ENCODE measurements at places on chromosomes 12 and 14.

- no peak for DNase-seq
Measured at GRCh38 chr14:55975281-55975910, 142.8 kb upstream of the PELI2 start.

DNA sequence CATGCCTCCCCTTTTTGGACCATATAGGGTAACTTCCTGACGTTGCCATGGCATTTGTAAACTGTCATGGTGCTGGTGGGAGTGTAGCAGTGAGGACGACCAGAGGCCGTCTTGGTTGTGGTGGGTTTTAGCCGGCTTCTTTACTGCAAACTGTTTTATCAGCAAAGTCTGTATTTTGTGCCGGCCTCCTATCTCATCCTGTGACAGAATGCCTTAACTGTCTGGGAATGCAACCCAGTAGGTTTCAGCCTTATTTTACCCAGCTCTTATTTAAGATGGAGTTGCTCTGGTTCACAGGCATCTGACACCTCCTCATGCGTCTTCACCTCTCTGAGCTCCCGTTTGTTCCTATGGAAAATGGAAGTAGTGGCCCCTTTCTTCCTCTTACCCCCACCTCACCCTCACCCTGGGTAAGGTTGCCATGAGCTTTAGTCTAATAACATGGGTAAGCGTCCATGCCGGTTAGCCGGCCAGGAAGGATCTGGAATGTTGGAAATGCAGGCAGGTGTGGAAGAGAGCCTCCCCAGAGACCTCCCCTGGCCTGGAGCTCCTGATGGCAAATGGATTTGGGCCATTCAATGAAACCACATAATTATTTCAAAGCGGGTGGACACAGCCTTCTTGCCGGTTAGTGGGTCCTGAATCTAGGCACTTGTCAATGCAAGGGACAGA, 18.6 kb downstream of the HHIPL1 start:
- no peak for DNase-seq

- DNase-seq = no peak
Measured at GRCh38 chr14:70333289-70333688, 26.2 kb downstream of the COX16 start.

DNA sequence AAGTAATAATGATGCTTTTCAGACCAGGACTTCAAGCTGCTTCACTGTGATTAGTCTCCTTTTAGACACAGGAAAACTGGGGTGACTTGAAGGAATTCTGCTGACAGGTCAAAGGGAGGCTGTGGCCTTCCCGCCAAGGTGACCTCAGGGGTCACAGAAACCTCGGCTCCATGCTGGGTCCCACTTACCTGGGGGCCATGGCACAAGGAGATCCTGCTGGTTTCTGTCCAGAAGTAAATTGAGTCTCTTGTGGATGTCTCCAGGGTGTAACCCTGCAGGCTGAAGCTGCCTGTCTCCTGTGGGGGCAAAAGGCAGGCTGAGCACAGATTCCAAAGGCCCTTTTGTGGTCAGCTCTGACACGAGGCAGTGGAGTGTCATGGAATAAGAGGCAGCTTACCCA, 138.7 kb upstream of the MED13L start:
- no peak for DNase-seq

GRCh38 chr12:93939641-93940325, 208.6 kb upstream of the PLXNC1 start:
- no peak for DNase-seq

- no peak for DNase-seq
Measured at GRCh38 chr12:13839365-13840336, 141.8 kb downstream of the GRIN2B start.

GRCh38 chr14:89728964-89729363, 225.6 kb downstream of the EFCAB11 start:
- no peak for DNase-seq

DNA sequence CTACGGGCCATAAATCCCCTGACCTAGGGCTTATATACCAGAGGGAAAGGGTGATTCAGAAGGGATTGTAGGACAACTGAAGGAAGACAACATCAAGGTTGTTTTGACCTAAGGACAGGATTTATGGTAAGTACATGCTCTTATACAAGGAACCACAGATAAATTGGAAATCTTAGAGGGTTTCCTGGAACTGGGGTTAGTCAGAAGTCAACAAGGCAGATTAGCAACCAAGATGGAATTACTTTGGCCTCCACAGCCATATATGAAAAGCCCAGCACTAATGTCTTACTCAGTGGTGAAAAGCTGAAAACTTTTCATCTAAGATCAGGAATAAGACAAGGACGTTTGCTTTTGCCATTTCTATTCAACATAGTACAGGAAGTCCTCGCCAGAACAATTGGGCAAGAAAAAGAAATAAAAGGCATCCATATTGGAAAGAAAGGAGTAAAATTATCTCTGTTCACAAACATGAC, 5.4 kb downstream of the TMBIM4 start:
- no peak for DNase-seq

- no peak for DNase-seq
Measured at GRCh38 chr12:132400011-132400641, 70.7 kb upstream of the GALNT9 start.

Data from stimulated activated CD8-positive, alpha-beta memory T cell treated with anti-CD3 and anti-CD28 coated beads, Interleukin-4, amount 100 ng/mL, for 48 hours (primary cell).